ENCODE measurements at places on chromosomes 16 and 17.

DNA sequence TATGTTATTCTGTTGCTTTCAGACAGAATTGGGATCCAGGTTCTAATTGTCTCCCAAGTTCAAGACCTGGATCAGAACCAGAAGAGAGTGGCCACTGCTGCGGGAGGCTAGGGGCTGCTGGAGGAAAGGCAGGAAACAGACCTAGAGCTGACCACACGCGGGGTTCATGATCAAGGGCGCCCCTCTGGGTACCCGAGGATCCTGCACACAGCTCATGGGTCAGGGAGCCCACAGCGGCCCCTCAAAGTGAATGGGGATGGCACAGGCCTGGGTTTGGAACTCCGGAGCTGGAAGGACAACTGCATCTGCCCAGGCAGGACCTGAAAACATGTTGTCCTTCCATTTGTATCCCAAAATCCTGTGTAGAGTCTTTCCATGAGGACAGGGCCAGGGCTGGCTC is 107.0 kb downstream of the RMI2 start:
- DNase-seq, result no peak

DNA sequence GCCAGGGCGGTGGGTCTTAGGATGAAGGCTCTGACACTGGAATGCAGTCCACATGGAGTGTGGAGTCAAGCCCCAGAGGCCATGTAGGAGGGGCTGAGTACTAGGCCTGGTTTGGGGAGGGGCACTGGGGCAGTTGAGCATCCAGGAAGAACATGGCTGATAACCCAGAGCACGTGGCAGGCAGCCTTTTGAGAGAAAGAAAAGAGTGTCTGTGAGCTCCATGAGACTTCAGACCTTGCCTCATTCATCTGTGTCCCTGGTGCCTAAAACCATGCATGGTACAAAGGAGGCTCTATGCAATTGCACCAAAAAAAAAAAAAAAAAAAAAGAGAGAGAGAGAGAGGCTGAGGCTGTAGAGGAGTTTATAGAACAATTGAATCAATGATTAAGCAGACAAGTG is 14.6 kb downstream of the SLC46A1 start:
- DNase-seq, result no peak

- DNase-seq, result no peak
Observed at GRCh38 chr17:49524473-49525359, 29.6 kb downstream of the NGFR start.

DNA sequence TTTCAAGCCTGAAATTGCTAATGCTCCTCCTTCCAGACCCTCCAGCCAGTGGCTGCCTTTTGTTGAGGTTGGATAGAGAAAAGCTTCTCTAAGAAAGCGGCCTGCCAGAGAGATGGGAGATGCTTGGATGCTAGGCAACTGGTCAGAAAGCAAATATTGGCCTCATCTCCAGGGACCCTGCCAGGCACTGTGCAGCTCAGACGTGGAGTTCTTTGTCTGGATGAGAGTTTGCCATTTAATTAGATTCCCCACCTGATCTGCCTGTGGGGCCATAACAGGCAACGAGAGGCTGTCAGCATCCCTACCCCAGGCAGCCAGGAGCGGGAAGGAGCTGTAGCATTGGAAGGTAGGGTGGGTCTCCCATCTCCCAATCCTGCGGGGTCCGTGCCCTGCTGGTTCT is 52.7 kb downstream of the ASIC2 start:
- DNase-seq, result no peak

DNA sequence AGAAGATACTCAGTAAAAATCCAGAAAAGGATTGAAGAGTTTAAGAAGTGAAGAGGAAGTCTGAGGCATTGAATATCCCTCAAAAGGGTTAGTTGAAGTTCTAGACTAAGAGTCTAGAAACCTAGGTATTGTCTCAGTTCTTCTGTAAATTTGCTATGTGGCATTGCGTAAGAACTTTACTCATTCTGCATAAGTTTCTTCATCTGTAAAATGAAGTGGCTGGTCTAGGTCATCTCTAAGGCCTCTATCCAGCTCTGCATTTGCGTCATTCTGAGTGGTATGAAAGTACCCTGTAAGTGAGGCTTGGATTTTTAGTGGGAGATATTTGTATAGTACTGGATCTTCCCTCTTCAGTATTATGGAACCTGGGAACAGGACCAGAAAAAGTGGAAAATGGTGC is 130.2 kb downstream of the MYO1D start:
- no peak for DNase-seq

- no peak for DNase-seq
Observed at GRCh38 chr17:62187681-62188080, 122.6 kb upstream of the MED13 start.

GRCh38 chr17:16283705-16284104 is 66.7 kb downstream of the PIGL start:
- no peak for DNase-seq
